Stimulated activated CD4-positive, alpha-beta T cell treated with anti-CD3 and anti-CD28 coated beads, Interleukin-15, amount 100 ng/mL, for 48 hours (primary cell): ENCODE measurements at places on chromosomes 1 and 21.

DNA sequence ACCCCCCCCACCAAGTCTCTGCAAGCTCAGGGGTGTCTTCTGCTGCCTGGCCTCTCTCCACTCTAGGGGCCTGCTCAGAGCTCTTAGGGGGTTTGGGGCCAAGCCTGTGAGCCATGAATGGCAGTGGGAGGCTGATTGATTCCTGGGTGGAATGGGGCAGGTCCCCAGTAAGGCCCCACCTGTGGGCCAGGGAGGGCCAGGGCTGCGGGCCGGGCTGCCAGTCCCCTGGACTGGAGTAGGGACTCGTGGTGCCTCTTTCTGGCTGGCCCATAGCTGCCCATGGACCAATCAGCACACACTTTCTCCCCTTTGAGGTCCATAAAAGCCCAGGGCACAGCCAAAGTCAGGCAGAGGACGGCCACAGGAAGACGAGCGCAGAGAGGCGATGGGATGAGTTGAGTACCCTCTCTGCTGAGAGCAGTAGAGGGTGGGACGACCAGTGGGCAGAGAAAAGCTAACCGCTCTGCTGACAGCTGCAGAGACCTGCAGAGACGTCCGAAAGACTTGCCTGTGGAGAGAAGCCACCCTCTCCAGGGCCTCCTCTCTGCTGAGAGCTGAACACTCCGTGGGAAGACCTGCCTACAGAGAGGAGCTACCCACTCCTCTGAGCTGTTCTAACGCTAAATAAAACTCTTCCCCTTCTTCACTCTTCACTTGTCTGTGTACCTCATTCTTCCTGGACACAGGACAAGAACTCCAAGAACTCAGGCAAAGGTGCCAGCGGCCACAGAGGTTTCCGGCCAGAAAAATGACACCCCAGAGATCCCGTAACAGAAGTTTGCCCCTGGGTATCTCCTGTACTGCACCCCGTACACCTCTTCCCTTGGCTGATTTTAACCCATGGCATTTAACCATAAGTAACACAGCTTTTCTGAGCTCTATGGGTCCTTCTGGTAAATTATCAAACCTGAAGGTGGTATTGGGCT, 38.2 kb upstream of the TARDBP start:
- no peak for DNase-seq

GRCh38 chr1:1168451-1169411, 4.9 kb upstream of the TTLL10 start:
- no peak for DNase-seq

- no peak for DNase-seq
Observed at GRCh38 chr1:238916828-238917227, 469.5 kb upstream of the CHRM3 start.

- DNase-seq, result no peak
Observed at GRCh38 chr1:90707363-90707710, 9.8 kb downstream of the BARHL2 start.

- DNase-seq, result no peak
Observed at GRCh38 chr1:16605213-16605525, 8.2 kb downstream of the NBPF1 start.

DNA sequence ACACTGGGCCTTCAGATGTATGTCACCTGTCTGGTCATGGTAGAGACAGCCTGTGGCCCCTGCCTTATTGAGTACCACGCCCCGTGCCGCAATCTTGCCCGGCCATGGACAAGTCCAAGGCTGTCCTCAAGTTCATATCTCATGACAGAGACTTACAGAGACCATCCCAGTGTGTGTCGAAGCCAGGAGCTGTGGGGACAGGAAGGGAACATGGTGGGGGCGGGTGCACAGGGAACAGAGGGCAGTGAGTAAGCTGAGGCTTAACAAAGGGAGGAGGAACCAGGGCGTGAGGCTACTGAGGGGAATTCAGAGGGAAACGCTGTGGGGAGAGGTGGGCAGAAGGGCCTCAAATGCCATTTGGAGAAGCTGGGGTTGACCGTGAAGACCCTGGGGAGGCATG, 75.8 kb downstream of the ALPL start:
- no peak for DNase-seq
